ENCODE measurements at places on chromosomes 6 and 20. TPM values are rescaled to one million over a fixed set of nuclear protein-coding genes. Genes with fewer than 3 reads are reported as not detected.

- DNase-seq, result no peak
Observed at GRCh38 chr20:20317195-20317594, 50.7 kb upstream of the INSM1 start.

- DNase-seq, result peak; percentile 84
Observed at GRCh38 chr6:52263709-52264540, 19.6 kb upstream of the IL17F start.

DNA sequence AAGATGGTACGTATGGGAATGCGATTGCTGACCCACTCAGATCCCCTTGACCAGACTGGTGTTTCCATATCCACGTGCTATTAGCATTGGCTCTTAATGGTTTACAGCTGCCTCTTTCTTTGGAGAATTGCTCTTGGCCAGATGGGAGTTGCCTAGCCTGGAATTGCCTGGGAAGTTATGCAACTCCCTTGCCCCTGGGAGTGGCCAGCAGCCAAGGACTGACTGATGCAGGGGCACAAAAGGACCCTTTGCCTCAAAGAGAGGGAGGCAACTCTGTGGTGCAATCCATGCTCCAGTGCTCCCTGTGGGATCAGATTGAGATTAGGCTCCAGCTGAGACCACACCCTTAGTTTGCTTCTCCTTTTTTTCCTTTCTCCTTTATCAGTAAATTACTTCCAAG is 203.5 kb upstream of the JAG1 start:
- DNase-seq, result no peak

Gene PPP1R3G
- total RNA-seq, result not detected

Gene ULBP3
- total RNA-seq, result not detected
